ENCODE measurements at places on chromosomes 6 and 20.

DNA sequence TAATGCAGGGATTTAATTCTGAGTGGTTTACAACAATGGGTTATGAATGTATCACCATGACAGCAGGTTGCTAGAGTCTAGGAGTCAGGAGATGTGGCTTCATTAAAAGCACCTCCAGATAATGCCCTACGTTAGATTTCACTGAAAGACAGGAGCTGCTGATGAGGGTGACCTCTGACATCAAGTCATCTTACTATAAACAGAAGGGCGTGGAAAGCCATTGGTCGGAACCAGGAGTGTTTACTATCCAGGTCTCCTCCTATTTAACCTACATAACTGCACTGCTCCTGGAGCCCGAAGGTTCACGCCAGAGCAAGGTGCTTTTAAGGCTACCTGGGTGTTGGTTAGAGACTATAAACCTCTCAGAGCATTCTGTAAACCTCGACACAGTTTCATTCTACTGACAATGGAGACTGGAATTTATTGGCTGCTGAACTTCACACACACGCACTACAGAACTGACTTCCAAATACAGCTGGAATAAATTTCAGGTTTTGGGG lies 128.7 kb downstream of the EYA4 start:
- H3K27ac ChIP-seq, result no peak overlapping the region
- H3K27me3 ChIP-seq, result no peaks in the 10 kb centered on the region
- H3K36me3 ChIP-seq, result no peaks in the 10 kb centered on the region
- no peaks in the 10 kb centered on the region for H3K4me1 ChIP-seq
- H3K4me3 ChIP-seq, result no peak overlapping the region
- DNase-seq, result no peak

DNA sequence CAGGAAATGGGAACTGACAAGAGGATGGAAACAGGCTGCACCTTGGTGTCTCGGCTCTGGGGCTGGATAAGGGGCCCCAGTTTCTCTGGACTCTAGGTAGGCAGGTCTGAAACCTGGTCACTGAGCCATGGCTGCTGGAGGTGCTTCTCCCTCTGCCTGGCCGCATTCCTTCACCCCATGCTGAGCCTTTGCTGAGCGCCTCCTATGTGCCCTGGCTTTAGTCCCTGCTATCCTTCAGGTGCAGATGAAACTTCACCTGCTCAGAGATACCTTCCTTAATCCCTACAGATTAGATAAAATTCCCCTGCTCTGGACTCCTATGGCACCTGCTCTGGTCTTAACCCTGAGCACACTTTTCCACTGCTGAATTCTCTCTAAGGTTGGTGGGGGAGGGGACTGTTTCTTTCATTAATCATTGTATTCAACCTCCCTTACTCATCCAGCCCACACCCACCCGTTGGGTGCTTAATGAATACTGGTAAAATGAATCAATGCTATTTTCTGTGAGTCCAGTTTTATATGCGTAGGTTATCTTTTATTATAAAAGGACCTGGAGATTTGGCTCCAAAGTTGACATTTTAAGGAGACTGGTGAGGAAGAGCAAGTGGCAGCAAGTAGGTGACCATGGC lies 19.3 kb downstream of the MYLK4 start:
- H3K27me3 ChIP-seq, result no peaks in the 10 kb centered on the region
- no peak overlapping the region for H3K4me3 ChIP-seq
- peaks cover 15% of the 10 kb centered on the region for H3K4me1 ChIP-seq
- peak overlapping the region; percentile 20 for H3K27ac ChIP-seq

DNA sequence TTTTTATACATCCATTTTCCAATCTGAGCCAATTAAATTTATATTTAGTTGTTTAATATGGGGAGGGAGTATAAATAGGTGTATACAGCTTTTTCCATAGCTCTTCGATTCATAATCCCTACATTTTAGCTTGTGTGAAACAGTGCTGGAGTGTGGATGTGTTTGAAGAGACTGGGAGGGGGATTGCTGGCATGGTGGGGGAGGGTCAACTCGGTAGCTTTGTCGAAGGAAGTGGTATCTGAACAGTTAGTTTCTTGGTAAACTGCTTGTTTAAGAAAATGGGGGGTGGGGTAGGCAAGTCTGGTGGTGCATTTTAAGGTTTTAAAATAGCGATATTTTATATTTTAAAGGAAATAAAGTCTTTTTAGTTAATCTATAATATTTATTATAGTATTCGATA lies 1.4 kb upstream of the LIN28B start:
- no peak overlapping the region for H3K27ac ChIP-seq
- H3K36me3 ChIP-seq, result peaks cover 3% of the 10 kb centered on the region
- no peak for DNase-seq
- H3K27me3 ChIP-seq, result peaks cover 47% of the 10 kb centered on the region

- peaks cover 39% of the 10 kb centered on the region for H3K36me3 ChIP-seq
- peaks cover 24% of the 10 kb centered on the region for H3K4me1 ChIP-seq
- no peaks in the 10 kb centered on the region for H3K27me3 ChIP-seq
- no peak for DNase-seq
- no peak overlapping the region for H3K27ac ChIP-seq
- no peak overlapping the region for H3K4me3 ChIP-seq
Measured at GRCh38 chr20:13395232-13395631, 174.2 kb downstream of the ISM1 start.

DNA sequence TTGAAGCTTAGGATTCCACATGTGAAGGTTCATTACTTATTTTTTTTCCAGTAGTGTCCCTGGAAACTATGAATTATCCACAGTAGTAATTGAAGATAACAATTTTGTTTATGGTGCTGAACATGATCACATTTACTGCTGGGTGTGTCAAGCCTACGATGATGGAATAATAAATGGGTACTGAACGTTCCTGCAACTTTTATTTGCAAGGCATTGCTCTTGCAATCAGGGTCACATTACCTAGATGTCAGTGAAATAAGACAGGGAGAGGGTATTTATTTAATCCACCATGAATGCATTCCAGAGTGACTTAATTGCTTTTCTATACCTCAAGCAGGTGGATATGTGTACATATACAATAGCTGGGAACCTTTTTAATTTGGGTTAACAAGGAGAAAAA lies 27.0 kb upstream of the MLIP start:
- no peak overlapping the region for H3K4me3 ChIP-seq
- H3K27ac ChIP-seq, result no peak overlapping the region
- no peaks in the 10 kb centered on the region for H3K4me1 ChIP-seq

DNA sequence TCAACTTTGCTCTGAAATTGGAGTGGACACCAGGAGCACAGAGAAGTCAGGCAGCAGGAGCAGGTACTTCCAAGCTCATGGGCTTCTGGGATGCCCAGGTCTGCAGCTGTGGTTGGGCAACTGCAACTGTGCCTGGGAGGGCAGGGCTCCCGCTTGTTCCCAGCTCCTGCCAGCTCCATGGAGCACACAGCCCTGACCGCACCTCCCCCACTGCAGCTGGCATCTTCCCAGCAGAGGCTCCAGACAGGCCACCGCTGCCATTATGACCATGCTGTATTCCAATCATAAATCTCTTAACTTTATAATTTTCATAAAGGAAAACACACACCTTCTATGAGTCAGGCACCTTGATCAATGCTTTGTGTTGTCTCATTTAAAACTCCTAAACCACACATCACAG lies 36.9 kb downstream of the STK38 start:
- no peaks in the 10 kb centered on the region for H3K27me3 ChIP-seq
- H3K4me1 ChIP-seq, result no peaks in the 10 kb centered on the region
- peaks cover 45% of the 10 kb centered on the region for H3K36me3 ChIP-seq
- H3K4me3 ChIP-seq, result no peak overlapping the region
- DNase-seq, result no peak
- no peak overlapping the region for H3K27ac ChIP-seq

DNA sequence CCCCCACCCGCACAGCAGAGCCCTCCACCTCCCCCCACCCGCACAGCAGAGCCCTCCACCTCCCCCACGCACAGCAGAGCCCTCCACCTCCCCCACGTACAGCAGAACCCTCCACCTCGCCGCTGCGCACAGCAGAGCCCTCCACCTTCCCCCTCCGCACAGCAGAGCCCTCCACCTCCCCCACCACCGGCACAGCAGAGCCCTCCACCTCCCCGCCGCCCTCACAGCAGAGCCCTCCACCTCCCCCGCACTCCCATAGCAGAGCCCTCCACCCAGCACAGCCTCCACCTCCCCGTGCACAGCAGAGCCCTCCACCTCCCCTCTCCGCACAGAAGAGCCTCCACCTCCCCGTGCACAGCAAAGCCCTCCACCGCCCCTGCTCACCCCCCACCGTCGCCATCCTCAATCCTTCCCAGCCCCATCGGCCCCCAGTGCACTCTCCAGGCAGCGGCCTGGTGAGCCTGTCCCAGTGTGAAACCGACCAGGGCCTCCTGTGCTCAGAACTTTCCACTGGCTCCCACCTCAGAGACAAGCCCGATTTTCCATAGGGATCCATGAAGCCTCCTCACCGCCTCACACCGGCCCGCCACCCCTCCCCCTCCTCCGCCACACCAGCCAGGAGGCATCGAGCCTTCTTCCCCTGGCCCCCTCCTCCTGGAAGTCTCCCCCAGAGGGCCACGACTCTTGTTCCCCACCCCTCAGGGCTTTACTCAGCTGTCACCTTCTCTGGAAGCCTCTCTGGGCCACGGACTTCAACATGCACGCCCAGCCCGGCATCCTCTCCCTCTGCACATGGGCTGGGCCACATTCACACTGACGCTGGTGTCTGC lies 347.1 kb downstream of the ZFAND3 start:
- H3K36me3 ChIP-seq, result peaks cover 18% of the 10 kb centered on the region
- DNase-seq, result no peak
- no peak overlapping the region for H3K27ac ChIP-seq
- H3K27me3 ChIP-seq, result no peaks in the 10 kb centered on the region
- H3K4me1 ChIP-seq, result peaks cover 2% of the 10 kb centered on the region
- no peak overlapping the region for H3K4me3 ChIP-seq

DNA sequence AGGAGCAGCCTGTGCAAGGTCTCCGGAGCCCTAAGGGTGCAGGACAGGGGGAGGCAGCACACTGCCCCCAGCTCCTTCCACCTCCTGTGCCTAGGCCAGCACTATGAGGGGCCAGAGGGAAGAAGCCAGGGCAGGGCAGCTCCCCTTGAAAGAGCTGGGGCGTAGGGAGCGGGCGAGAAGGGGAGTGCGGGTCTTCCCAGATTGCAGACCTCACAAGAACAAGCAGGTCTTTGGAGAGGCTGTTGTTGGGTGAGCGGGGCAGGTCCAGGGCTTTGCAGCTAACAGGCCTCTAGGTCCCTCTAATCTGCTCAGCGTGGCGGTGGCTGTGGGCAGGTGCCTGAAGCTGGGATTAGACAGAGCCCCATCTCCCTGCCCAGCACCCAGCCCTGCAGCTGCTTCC lies 22.4 kb upstream of the CST1 start:
- DNase-seq, result no peak
- H3K27me3 ChIP-seq, result peaks cover 4% of the 10 kb centered on the region
- no peaks in the 10 kb centered on the region for H3K4me1 ChIP-seq
- H3K4me3 ChIP-seq, result no peak overlapping the region

- H3K4me1 ChIP-seq, result peaks cover 9% of the 10 kb centered on the region
- DNase-seq, result peak; percentile 37
- H3K4me3 ChIP-seq, result no peak overlapping the region
- no peak overlapping the region for H3K27ac ChIP-seq
Measured at GRCh38 chr20:22905658-22906057, 129.5 kb upstream of the SSTR4 start.

- peaks cover 7% of the 10 kb centered on the region for H3K36me3 ChIP-seq
- H3K4me3 ChIP-seq, result no peak overlapping the region
- H3K27ac ChIP-seq, result no peak overlapping the region
- no peak for DNase-seq
Measured at GRCh38 chr6:1770435-1770843, 160.7 kb downstream of the FOXC1 start.

GRCh38 chr20:46347841-46348803 lies 39.8 kb upstream of the CDH22 start:
- H3K27me3 ChIP-seq, result peaks cover under 1% of the 10 kb centered on the region
- peaks cover 35% of the 10 kb centered on the region for H3K4me1 ChIP-seq
- H3K4me3 ChIP-seq, result no peak overlapping the region
- H3K27ac ChIP-seq, result no peak overlapping the region
- no peak for DNase-seq

- H3K4me1 ChIP-seq, result peaks cover 70% of the 10 kb centered on the region
- no peak overlapping the region for H3K4me3 ChIP-seq
Measured at GRCh38 chr6:157885211-157885788, 62.3 kb downstream of the SNX9 start.

DNA sequence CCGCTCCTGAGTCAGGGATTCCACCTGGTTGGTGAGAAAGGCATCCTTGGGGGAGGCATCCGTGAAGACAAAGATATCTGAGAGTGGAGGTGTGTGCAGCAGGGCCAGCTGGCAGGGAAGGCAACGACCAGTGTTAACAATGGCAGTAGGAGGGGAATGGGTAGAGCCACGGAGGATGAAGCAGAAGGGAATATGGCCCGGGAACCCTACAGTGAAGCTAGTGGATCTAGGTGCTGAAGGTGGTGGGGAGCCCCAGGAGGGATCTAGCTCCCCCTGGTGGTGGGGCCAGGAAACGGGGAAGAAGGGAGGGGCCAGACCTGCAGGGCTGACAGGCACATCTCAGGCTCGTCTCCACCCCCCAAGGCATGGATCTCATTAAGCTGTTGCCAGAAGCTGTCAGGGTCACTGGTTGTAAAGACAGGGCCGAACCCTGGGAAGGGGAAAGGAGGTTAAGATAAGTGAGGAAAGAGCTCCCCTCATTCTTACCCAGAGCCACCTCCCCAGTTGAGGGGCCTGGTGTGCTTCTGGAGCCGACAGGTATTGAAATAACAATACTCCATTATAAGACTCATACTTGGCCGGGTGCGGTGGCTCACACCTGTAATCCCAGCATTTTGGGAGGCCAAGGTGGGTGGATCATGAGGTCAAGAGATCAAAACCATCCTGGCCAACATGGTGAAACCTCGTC lies 7.3 kb downstream of the VWA7 start:
- no peak overlapping the region for H3K4me3 ChIP-seq
- H3K36me3 ChIP-seq, result peaks cover 8% of the 10 kb centered on the region
- no peaks in the 10 kb centered on the region for H3K27me3 ChIP-seq
- H3K4me1 ChIP-seq, result peaks cover 14% of the 10 kb centered on the region
- DNase-seq, result peak; percentile 55

DNA sequence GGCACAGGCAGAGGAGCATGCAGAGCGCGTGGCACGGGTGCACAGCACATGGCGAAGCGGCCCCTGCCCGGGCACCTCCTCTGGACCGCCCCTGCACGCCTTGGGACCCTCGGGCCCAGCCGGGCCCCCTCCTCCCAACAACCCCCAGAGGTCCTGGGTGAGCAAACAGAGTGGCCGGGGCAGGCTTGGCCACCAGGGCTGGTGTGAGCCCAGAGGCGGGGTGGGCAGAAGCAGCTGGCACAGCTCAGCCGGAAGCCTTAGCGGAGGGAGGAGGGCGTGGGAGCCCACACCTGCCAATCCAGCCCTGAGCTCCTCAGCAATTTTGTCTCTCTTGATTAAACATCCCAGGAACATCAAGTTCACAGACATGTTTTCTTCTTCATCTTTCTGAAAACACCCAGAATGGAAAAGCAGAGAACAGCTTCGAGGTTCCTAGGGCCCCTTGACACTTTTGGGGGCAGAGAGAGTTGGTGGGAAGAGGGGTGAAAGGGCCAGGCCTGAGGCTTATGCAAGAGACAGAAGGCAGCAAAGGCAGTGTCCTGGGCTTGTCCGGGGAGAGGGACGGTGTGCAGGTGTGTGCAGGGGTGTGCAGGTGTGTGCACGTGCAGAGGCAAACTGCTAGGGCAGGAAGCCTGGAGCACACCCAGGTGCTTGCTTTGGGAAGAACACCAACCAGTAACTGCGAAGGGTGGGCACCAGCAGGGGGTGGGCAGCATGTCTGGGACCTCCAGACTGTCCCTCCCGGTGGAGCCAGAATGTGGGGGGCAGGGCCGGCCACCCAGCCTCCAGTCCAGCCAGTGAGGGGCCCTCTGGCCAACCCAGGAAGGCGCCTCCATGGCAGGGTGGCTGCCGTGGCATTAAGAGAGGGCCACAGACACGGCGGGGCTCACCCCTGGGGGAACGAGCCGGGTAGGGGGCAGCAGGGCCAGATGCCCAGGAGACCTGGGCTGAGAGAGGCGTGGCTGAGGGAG lies 4.8 kb downstream of the HRH3 start:
- no peak overlapping the region for H3K27ac ChIP-seq
- H3K27me3 ChIP-seq, result peaks cover 74% of the 10 kb centered on the region
- H3K36me3 ChIP-seq, result no peaks in the 10 kb centered on the region
- no peak for DNase-seq
- no peak overlapping the region for H3K4me3 ChIP-seq

Data from stimulated activated naive B cell treated with anti-CD40 and anti-IgM and Interleukin-4, amounts not matched to agents 10 μg/mL and 1 μg/mL and 100 μg/mL, for 72 hours (primary cell).